ENCODE measurements at places on chromosomes 4 and X. TPM values are rescaled to one million over a fixed set of nuclear protein-coding genes. Genes with fewer than 3 reads are reported as not detected.

DNA sequence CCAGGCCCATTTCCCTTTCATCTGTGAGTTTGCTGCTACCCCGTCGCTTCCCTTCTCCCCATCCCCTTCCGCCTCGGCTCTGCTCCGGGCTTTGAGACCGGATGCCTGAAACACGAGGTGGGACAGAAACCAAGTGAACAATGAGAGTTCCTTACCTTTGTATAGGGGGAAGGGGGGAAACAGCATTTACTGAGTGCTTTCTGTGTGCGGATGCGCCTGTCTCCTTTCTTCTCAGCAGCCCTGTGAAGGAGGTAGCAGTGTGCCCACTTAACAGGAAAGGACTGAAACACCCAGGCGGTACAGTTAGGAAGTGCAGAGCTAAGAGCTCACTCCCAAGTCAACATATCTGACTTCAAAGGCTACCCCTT, 43.2 kb upstream of the TMSB15B start:
- peak; percentile 29 for DNase-seq

- no peak for DNase-seq
These were observed 6.7 kb downstream of the SPATA4 start for GRCh38 chr4:176188654-176189053.

SMIM20 gene
- polyA plus RNA-seq: 55.0 TPM

- DNase-seq: no peak
These were observed 49.1 kb upstream of the RBPJ start for GRCh38 chr4:26271703-26272102.

- no peak for DNase-seq
These were observed 122.8 kb downstream of the DIPK2B start for GRCh38 chrX:45077748-45078424.

PRKG2 gene
- 0.79 TPM for polyA plus RNA-seq

SULT1B1 gene
- 0.51 TPM for polyA plus RNA-seq

GRCh38 chr4:8770518-8771257, 101.0 kb downstream of the HMX1 start:
- DNase-seq: no peak

DNA sequence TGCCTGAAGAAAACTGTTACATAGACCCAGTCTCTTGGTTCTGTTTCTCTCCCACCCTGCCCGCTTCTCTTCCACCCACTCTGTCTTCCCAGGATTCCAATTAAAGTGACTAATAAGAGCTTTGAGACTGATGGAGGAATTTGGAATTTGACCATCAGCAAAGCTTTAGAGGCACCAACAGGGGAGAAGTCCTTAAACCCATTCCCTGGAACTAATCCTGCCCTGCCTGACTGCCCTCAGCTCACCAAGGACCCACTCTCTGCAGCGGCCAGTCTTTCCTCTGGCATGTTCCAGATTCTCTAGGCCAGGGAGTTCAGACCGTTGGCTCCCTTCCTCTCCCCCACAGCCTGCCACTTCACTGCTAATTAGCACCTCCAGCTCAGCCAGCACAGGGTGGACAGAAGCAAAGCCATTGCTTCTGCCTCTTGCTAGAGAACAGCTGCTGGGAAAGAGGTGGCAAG, 23.9 kb downstream of the SCD5 start:
- DNase-seq: no peak

GRCh38 chr4:16117164-16117563, 33.3 kb upstream of the PROM1 start:
- DNase-seq: no peak

SPARCL1 gene
- 8.5 TPM for polyA plus RNA-seq

- no peak for DNase-seq
These were observed 65.3 kb upstream of the IBSP start for GRCh38 chr4:87734084-87734483.

GRCh38 chr4:173565281-173565680, 35.3 kb upstream of the HAND2 start:
- DNase-seq: no peak

DNA sequence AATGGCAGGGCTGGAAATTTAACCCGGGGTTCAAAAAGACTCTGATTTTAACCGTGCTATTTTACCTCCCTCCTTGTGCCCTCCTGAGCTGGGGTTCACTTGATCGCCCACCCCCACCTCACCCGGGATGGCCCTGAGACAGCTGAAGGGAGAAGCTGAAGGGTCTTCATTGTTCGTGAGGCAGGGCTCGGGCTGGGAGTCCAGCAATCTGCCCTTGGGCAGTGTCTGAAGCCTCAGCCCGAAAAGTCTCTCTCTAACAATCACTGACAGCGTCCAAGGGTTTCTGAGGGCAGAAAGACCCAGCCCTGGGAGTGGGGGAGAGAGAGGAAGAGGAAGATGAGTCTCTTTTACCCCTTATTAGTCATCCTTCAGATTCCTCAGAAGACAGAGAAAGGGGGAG, 39.4 kb upstream of the PHOX2B start:
- no peak for DNase-seq
